ENCODE measurements at places on chromosomes 5 and 9.
A peak's percentile ranks its signal among the peaks of the same experiment; 100 is the strongest.

- H3K4me3 ChIP-seq = no peak overlapping the region
- peaks cover 83% of the 10 kb centered on the region for H3K4me1 ChIP-seq
- no peak for DNase-seq
- peak overlapping the region; percentile 93 for H3K27ac ChIP-seq
- H3K27me3 ChIP-seq = no peaks in the 10 kb centered on the region
These were observed 74.4 kb downstream of the LHFPL2 start for GRCh38 chr5:78574131-78574673.

DNA sequence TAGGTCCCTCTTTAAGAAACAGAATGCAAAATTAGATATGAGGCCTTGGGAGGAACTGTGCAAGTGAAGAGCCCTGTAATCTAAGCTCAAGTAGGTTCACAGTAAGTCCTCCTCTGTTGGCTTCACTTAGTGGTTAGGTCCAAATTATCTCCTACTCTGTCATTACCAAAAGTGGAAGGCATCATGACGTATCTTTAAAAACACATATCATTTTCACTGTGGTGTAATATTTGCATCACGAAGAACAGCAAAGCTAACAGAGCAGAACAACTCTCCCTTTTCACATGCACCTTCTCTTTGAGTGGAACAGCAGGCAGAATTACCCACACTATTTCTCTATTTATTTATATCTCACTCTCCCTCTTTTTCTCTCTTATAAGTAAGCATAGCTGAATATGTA, 240.5 kb upstream of the CCNH start:
- no peak overlapping the region for H3K27ac ChIP-seq
- H3K27me3 ChIP-seq = no peaks in the 10 kb centered on the region
- no peak overlapping the region for H3K4me3 ChIP-seq
- no peaks in the 10 kb centered on the region for H3K4me1 ChIP-seq

DNA sequence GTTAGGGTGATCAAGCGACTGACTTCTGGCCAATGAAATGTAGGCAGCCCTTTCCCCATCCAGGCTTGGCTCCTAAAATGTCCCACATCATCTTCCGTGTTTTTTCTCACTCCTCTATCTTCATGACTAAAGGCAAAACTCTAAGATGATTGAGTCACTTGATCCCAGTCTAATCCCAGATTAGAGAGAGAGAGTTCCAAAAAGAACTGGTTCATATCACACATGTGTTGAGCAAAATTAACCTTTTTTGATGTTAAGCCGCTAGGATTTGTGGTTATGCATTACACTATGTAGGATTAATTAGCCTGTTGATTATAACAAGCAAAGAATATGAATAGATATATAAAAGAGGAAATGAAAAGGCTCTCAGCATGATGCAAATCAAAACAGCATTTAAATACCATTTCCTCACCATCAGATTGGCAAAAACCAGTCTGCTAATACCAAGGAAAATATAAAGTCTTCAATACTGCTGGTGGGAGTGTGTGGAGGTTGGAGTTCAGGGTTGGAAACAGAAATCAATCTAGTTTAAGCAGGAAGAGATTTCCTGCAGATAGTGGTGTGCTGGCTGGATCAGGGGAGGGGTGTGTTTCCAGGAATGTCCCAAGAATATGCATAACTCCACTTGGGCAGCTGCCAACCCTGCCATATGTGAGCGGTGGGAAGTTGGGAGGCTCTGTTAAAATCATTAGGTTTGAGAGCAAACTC, 187.6 kb upstream of the S1PR3 start:
- no peak overlapping the region for H3K27ac ChIP-seq
- H3K4me1 ChIP-seq = peaks cover 18% of the 10 kb centered on the region
- no peaks in the 10 kb centered on the region for H3K36me3 ChIP-seq
- no peak overlapping the region for H3K4me3 ChIP-seq

DNA sequence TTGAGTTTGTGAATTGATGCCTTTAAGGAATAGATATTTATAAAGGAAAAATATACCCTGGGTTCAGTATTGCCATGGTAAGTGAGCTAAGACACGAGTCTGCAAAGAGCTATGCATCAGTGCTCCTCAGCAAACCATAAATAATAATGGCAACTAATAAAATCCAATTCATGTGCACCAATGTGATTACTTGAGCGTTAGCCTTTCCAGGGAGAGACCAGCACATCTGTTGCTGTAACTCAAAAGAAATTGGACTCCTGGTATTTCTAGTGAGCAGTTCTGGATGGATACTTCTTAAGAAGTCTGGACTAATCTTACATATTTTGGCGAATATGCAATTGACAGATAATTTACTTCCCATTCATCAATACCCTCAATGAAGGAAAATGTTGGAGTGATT, 373.3 kb downstream of the ARHGEF28 start:
- H3K4me3 ChIP-seq = no peak overlapping the region
- H3K4me1 ChIP-seq = peaks cover 38% of the 10 kb centered on the region
- H3K36me3 ChIP-seq = no peaks in the 10 kb centered on the region
- H3K27ac ChIP-seq = no peak overlapping the region
- no peak for DNase-seq

DNA sequence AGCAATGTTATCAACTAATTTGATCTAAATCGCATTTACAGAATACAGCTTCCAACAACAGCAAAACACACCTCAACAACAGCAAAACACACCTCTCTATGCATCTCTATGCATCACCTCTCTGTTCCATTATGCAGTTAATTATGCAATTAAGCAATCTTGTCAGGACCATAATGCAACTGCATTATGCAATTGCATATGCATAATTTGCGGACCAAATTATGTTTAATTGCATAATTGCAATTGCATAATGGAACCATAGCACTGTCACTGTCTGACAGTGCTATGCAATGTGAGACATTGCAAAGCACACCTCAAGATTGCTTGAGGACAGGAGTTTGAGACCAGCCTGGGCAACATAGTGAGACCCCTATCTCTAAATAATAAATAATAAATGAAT, 80.4 kb upstream of the PRSS3 start:
- H3K4me3 ChIP-seq = no peak overlapping the region
- no peak overlapping the region for H3K27ac ChIP-seq
- H3K27me3 ChIP-seq = peaks cover 26% of the 10 kb centered on the region
- H3K4me1 ChIP-seq = peaks cover 18% of the 10 kb centered on the region
- H3K36me3 ChIP-seq = no peaks in the 10 kb centered on the region

- no peak overlapping the region for H3K27ac ChIP-seq
- H3K27me3 ChIP-seq = no peaks in the 10 kb centered on the region
- H3K4me3 ChIP-seq = no peak overlapping the region
- peaks cover 5% of the 10 kb centered on the region for H3K4me1 ChIP-seq
- no peak for DNase-seq
- H3K36me3 ChIP-seq = peaks cover 8% of the 10 kb centered on the region
These were observed 1278.2 kb downstream of the CDH12 start for GRCh38 chr5:21574961-21575360.

DNA sequence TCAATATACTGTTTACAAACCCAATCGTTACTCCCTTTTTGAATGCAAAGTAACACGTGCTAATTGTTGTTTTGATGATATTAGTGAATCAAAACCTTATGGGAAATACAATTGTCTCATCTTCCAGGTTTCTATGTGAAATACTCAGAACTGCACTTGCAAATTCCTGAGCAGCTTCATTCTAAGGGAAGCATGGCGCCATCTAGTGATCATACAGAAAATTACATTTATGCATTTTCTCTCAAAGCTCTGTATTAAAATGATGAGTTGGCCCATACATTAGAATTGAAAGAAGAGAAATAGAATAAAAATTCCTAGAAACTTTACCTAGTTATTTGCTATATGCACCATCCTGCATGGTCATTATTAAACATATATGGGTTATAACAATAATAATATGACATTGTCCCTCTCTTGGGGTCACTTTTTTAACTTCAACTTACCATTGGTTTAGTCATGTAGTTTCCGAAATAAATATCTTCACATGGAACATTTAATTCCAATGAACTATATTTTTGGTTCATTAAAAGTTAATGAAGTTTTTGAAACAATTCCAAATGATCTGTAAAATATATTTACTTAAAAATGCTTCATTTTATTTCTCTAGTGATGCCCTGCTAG, 220.0 kb downstream of the PDE4D start:
- H3K36me3 ChIP-seq = no peaks in the 10 kb centered on the region
- H3K27ac ChIP-seq = no peak overlapping the region
- H3K4me3 ChIP-seq = no peak overlapping the region

DNA sequence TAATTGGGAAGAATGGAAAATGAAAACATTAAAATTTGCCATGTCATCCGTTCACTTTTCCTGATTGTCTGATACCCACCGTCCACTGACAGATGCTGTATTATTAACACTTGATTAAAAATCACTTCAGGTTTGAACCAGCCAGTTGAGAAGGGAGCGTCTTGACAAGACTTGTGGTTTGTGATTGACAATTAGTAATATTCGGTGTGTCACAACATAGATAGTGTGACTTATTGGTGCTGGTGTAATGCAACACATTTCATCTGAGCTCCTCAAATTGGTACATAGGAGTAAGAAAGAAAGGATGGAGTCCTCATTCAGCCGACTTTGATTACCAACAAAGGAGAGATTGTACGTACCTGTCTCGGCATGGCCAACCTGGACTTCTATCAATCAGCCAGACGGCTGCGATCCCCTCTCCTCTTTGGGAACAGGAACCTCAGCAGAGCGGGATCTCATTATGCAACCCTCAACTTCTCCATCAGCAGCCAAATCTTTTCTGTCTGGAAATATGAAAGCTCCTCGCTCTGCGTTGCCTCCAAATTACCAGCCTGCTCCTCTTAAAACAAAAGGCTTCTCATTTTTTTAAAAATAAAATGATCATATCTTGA, 211.7 kb upstream of the MVB12B start:
- H3K27me3 ChIP-seq = peaks cover 43% of the 10 kb centered on the region
- DNase-seq = no peak
- H3K4me1 ChIP-seq = no peaks in the 10 kb centered on the region
- H3K36me3 ChIP-seq = no peaks in the 10 kb centered on the region
- H3K27ac ChIP-seq = no peak overlapping the region

- peaks cover 9% of the 10 kb centered on the region for H3K27me3 ChIP-seq
- H3K36me3 ChIP-seq = peaks cover 29% of the 10 kb centered on the region
- H3K4me3 ChIP-seq = no peak overlapping the region
- H3K27ac ChIP-seq = no peak overlapping the region
These were observed 36.4 kb downstream of the PHF2 start for GRCh38 chr9:93612796-93613154.

DNA sequence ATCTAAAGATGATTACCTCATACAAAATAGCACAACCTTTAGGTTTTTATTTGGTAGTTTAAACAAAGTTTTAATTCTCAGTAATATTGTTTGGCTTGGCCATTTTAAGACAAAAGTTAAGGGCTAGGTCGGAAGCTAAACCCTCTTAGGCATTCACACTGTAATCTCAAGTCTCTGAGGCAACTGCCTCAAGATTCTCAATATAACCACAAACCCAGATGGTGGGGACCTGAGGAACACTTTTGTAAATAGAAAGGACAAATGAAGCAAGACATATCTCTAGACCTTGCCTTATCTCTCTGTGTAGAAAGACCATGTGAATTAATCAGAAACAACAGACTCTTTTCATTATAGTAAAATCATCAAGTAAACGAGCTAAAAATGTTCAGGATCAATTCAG, 500.2 kb upstream of the CDH6 start:
- H3K27ac ChIP-seq = no peak overlapping the region
- peaks cover 4% of the 10 kb centered on the region for H3K27me3 ChIP-seq
- no peaks in the 10 kb centered on the region for H3K4me1 ChIP-seq
- H3K4me3 ChIP-seq = no peak overlapping the region
- DNase-seq = no peak
- no peaks in the 10 kb centered on the region for H3K36me3 ChIP-seq

GRCh38 chr5:176650354-176650884, 3.1 kb downstream of the TSPAN17 start:
- no peaks in the 10 kb centered on the region for H3K36me3 ChIP-seq
- peaks cover 47% of the 10 kb centered on the region for H3K4me1 ChIP-seq
- H3K4me3 ChIP-seq = no peak overlapping the region
- H3K27me3 ChIP-seq = peaks cover 6% of the 10 kb centered on the region
- no peak overlapping the region for H3K27ac ChIP-seq

DNA sequence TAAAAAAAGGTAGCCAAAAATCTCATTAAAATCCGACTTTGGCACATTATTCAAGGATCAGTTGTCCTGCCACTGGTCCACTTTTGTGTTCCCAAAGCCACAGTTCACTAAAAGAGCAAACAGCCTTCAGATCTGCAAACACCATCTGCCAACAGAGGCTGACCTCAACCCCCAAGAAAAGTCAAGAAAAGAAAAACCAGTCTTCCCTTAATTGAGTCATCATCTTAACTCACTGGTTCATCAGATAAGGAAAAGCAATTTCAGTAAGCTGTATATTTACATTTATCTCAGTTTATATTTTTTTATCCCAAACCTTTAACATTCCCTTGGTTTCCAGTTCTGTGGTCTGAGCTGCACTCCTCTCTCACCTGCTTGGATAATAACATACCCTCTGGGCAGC, 21.2 kb downstream of the RASEF start:
- peaks cover 4% of the 10 kb centered on the region for H3K36me3 ChIP-seq
- no peak overlapping the region for H3K4me3 ChIP-seq
- DNase-seq = no peak
- H3K4me1 ChIP-seq = peaks cover 27% of the 10 kb centered on the region
- peaks cover 5% of the 10 kb centered on the region for H3K27me3 ChIP-seq

GRCh38 chr5:87069974-87070608, 197.6 kb upstream of the RASA1 start:
- peak overlapping the region; percentile 52 for H3K27ac ChIP-seq
- H3K4me3 ChIP-seq = no peak overlapping the region
- no peaks in the 10 kb centered on the region for H3K4me1 ChIP-seq
- H3K36me3 ChIP-seq = no peaks in the 10 kb centered on the region
- no peak for DNase-seq

DNA sequence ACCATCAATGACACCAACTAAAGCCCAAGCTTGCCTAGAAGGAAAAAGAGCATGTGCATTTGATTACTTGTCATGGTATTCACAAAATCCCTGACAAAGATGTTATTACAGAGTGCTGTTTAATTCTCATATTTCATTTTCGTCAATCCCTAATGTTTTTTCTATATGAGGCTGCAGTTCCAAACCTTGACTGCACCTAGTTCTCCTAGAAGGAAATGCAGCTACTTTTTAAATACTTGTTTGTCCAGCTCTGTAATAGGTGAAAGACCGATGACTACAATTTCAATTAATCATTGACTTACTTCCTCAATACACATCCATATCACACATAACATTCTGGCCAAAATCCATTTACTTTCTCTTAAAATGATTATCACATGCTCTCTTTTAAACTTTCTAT, 28.1 kb downstream of the CEMIP2 start:
- H3K4me3 ChIP-seq = no peak overlapping the region
- H3K27me3 ChIP-seq = no peaks in the 10 kb centered on the region
- peaks cover 43% of the 10 kb centered on the region for H3K36me3 ChIP-seq
- H3K4me1 ChIP-seq = no peaks in the 10 kb centered on the region

- H3K4me3 ChIP-seq = no peak overlapping the region
- DNase-seq = no peak
- H3K4me1 ChIP-seq = no peaks in the 10 kb centered on the region
- H3K27ac ChIP-seq = no peak overlapping the region
- no peaks in the 10 kb centered on the region for H3K36me3 ChIP-seq
These were observed 83.3 kb upstream of the GPR151 start for GRCh38 chr5:146599261-146599660.

DNA sequence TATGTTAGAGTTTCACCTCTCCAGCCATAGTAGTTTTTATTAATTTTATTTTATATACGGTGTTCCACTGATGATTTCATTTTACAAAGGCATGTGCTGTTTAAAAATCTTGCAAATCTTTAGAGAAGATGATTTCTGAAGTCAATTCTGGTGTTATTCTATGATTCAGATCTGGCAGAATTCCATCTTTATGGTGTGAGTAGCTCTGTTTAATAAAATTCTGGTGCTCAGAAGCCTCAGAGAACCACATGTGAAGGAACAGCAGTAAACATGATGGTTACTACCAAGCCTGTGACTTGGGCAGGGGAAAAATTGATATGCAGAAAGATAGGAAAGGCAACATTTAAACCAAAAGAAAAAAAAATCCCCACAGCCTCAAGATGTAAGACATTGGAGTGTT, 299.7 kb downstream of the NPR3 start:
- no peaks in the 10 kb centered on the region for H3K36me3 ChIP-seq
- H3K27ac ChIP-seq = no peak overlapping the region
- DNase-seq = no peak
- peaks cover 3% of the 10 kb centered on the region for H3K27me3 ChIP-seq
- H3K4me1 ChIP-seq = peaks cover 5% of the 10 kb centered on the region
